ENCODE measurements at places on chromosomes 16 and 17.

GRCh38 chr17:1047177-1047878 is 50.4 kb downstream of the TIMM22 start:
- no peak for DNase-seq

DNA sequence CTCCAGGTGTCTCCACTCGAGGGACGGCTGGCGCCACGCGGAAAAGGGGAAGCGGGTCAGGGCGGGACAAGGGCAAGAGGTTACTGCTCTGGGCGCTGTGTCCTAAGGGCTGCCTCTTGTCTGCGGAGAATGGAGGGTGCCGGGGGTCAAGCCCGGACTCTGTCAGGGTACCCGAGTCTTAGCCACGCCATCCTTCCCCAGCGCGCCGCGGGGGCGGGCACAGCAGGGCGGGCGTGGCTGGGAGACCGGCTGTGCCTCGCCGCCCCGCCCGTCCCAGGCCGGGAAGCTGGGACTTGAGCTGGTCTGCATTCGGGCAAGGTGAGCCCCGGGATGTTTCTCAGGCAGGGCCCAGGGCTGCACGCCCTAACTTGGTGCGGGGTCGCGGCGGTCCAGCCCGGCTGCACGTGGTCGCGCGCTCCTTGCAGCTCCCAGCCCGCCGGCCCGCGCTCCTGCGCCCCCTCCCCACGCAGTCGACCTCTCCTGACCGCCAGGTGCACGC is 6.2 kb upstream of the ACTG1 start:
- DNase-seq, result no peak

GRCh38 chr16:61182391-61182790 is 853.8 kb downstream of the CDH8 start:
- no peak for DNase-seq

- no peak for DNase-seq
Measured at GRCh38 chr17:32741381-32741780, 135.5 kb downstream of the MYO1D start.

DNA sequence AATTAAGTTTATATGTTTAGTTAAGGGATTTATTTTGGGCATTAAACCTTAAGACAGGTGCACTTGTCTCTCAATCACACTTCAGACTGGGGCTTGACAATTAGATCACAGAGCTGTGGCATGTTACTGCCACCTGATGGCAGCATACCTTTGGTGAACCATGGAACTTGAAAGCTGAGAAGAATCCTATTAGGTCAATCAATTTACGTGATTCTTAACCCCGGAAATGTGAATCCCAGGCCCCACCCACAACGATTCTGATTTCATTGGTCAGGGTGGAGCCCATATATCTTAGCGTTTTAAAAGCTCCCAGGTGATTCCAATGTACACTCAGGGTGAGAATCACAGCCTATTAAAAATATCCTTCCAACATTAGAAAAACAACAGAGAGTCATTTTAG is 91.0 kb downstream of the GSG1L start:
- peak; percentile 79 for DNase-seq

GRCh38 chr16:2853531-2854073 is 4.4 kb downstream of the PRSS22 start:
- no peak for DNase-seq

GRCh38 chr16:590188-590814 is 435 bp downstream of the RAB40C start:
- no peak for DNase-seq

- no peak for DNase-seq
Measured at GRCh38 chr16:53948734-53949430, 244.9 kb downstream of the FTO start.

DNA sequence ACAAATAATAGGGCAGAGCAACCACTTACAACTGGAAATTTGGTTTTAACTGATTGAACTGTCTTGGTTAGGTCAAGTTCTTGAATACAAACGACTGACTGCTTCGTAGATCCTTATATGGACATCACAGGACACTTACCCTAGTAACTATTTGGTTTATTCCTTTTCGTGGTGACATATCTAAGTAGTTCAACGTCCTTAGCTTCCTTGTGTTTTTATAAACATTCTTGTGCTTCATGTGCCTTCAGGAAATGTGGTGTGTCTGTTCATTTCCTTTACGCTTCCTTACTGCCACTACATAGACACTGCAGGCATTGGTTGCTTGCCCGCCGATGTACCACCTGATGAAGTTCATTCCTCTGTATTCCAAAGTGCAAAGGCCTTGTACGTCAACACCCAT is 59.3 kb downstream of the USP10 start:
- no peak for DNase-seq

DNA sequence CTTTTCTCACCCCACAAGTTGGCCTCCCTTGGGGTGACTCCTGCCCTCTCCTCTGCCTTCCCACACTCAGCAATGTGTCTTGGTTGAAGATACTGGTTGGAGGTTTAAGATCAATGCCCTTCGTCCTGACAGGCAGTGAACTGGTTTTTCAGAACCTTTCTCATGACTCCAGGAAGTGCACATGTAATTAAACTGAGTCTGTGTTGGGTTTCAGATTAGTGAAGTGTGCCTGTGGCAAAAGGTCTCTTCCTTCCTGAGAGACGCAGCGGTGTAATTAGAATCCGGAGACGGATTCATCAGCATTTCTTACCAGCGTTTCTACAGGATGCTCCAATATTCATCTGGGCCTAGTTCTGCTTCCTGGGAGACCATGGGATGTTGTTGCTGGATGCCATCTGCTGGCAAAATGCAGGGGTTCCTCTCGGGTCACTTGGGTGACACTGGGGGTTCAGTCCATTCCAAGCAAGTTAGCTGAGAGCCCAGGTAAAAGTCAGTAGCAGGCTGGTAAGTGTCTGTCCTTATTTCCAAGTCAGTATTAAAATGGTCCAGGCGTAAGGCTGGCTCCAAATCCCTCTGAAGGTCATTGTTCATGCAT is 233.3 kb downstream of the XYLT1 start:
- no peak for DNase-seq

- DNase-seq, result peak; percentile 84
Measured at GRCh38 chr16:54928411-54929089, 2.1 kb upstream of the IRX5 start.

DNA sequence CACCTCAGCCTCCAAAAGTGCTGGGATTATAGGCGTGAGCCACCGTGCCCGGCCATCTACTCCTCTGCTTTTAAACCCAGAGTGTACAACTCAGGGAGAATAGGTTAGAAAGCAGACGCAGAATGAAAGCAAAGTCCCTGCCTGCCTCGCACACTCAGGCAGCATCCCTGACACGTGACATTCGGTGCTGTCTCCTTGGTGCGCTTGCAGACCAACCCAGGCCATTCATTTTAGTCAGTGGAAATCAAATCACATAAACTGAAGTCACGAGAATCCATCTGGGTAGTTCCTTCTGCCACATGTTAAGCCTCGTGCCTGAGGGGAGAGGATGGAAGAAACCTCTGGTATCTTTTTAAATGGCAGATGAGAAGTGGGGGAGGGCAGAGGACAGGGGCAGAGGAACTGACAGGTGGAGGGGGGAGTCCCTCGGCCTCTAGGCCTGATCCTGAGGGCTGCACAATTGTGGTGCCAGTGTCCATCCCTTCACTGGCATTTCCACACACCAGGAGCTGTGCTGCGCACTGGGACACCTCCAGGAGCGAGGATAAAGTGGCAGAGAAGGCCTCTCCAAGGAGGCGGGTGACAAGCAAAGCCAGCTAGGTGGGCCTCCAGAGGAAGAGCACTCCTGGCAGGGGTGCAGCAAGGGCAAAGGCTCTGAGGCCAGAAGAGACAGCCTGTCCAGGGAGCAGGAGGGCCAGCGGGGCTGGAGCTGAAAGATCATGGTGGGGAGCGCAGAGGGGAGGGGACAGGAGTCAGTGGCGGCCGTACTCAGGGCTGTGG is 196.3 kb downstream of the KATNIP start:
- DNase-seq, result no peak

GRCh38 chr16:50539053-50539695 is 9.0 kb upstream of the NKD1 start:
- no peak for DNase-seq
